ENCODE measurements at places on chromosomes 4 and X. TPM values are rescaled to one million over a fixed set of nuclear protein-coding genes. Genes with fewer than 3 reads are reported as not detected.

DNA sequence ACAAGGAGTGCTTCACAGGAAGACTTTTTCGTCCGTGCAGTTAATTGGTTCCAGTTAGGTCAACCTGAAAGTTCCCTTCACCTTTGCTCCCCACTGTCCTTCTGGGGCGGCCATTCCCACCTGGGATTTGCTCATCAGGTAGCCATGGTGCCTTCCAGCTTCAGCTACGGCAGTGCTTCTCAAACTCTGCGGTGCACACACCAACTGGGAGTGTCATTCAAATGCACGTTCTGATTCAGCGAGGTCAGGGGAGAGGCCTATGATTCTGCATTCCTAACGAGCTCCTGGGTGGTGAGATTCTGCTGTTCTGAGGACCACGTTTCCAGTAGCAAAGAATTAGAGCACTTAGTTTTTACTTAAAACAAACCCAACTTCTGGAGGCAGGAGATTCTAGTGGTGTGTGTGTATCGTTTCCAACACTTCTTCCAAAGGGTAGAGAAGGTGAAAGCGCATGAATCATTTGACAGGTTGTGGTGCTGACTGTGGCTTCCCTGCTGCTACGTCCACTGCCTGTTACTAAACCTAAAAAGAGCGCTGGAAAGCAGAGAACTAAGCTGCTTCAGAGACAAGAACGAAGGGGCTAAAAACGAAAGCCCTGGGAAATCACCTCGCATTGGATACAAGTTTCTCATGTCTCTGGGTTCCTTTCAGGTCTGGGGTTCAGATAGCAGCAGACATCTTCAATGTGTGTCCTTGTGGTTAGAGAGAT, 4.7 kb upstream of the HELT start:
- DNase-seq: no peak

Gene DGAT2L6
- not detected for total RNA-seq

- DNase-seq: no peak
These were observed 66.9 kb upstream of the WDR17 start for GRCh38 chr4:175998782-175999181.

Gene ADGRA3
- total RNA-seq: 29.2 TPM

Gene IL15
- 8.0 TPM for total RNA-seq

DNA sequence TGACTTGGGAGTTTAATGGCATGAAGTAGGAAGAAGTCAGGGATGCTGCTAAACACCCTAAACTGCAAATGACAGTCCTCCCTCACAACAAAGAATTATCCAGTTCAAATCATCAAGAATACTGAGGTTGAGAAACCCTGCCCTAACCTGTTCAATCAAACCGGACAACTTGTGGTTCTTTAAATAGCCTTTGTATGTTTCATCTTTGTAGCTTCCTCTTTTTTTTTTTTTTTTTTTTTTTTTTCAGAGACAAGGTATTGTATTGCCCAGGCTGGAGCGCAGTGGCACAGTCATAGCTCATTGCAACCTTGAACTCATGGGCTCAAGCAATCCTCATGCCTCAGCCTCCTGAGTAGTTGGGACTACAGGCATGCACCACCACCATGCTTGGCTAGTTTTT, 52.5 kb upstream of the TTC29 start:
- no peak for DNase-seq

DNA sequence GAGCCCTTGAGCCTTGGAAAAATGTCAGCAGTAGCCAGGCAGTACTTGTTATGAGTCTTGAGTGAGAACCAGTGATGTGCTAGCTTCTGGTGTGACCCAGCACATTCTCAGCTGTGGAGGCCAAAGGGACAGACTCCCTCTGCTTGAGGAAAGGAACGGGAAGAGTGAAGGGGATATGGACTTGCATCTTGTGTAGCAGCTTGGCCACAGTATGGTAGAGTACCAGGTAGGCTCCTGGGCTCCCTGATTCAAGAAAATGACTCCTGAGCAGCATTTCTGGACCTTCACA, 1601.9 kb upstream of the ADGRL3 start:
- DNase-seq: no peak

- peak; percentile 98 for DNase-seq
These were observed 48.5 kb downstream of the PRPS1 start for GRCh38 chrX:107676559-107677378.

- no peak for DNase-seq
These were observed 56.7 kb upstream of the COL25A1 start for GRCh38 chr4:109359040-109359646.

Gene MAGEC2
- total RNA-seq: not detected

DNA sequence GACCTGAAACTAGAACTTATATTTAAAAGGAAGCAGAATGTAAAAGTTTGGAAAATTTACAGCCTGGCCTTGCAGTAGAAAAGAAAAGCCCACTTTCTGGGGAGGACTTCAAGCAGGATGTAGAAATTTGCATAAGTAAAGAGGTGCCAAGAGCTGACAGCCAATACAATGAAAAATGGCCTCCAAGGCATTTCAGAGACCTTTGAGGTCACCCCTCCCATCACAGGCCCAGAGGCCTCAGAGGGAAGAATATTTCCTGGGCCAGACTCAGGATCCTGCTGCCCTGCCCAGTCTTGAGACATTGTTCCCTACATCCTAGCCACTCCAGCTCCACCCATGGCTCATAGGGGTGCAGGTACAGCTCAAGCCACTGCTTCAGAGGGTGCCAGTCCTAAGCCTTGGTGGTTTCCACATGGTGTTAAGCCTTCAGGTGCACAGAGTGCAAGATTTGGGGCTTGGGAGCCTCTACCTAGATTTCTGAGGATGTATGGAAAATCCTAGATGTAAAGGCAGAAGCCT, 518.9 kb upstream of the INTU start:
- DNase-seq: no peak

DNA sequence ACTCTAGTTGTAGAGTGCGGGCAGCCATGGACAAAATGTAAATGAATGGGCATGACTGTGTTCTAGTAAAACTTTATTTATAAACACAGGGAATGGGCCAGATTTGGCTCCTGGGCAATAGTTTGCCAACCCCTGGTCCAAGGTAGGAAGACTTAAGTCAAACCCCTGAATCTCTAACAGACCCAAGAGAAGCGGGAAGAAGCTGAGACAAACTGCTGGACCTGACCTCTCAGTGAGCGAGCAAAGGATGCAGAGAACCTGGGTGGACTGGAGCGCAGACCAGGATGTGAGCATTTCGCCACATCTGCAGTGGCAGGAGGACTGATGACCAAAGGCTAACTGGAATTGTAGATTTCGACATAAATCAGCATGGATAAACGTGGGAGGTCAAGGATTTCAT, 201.6 kb downstream of the STIM2 start:
- DNase-seq: no peak

DNA sequence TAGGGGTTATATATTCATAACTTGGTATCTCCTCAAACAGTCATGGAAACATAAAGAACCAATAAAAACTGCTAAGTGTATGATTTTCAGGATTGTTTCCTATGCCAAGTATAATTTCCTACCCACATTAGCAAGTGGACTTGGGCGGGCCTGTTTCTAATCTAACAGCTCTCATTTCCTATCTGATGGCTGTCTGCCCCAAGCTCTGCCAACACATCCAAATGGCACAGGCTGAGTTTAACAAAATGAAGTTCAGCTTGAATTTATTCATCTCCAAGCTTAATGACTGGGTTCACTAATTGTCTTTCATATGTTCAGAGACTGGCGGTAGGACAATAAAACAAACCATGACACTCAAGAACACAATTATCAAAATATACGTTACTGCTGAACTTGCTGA, 55.5 kb upstream of the S100G start:
- DNase-seq: no peak

DNA sequence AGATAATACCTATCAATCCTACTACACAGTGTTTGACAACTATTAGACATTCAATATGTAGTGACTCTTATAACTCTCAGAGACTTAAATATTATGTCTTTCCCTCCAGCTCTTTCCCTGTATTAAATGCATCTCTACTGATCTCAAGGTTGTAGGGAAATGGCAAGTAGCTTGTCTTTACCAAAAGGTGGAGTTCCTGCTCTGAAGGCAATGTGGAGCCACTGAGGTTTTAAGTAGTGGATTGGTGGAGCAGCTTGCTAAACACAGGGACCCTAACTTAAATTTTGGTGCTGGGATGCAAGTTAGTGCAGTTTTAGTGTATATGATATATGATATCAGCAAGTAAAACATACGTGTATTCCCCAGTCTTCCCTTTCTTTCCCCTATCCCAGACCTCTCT, 13.1 kb downstream of the FNIP2 start:
- no peak for DNase-seq

Gene MEPE
- not detected for total RNA-seq
